PC-3 (cell line): ENCODE measurements at places on chromosomes 2 and 18. TPM values are rescaled to one million over a fixed set of nuclear protein-coding genes. Genes with fewer than 3 reads are reported as not detected.

DNA sequence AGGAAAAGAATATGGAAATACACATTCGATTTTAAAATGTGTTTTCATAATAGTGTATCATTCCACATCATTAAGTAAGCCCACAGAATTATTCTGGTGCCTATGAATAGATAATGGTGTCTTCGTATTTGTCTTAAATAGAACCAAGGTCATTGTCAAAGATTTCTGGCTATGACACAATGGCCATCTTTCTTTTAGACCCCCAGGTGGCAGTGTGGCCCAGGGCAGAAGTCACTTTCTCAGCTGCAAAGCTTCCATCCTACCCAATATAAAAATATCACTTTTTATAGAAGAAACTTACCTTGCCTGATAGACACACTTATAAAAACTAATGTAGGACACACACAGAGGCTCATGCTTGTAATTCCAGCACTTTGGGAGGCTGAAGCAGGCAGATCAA is 57.5 kb downstream of the ZRANB3 start:
- peak; percentile 56 for DNase-seq

DNA sequence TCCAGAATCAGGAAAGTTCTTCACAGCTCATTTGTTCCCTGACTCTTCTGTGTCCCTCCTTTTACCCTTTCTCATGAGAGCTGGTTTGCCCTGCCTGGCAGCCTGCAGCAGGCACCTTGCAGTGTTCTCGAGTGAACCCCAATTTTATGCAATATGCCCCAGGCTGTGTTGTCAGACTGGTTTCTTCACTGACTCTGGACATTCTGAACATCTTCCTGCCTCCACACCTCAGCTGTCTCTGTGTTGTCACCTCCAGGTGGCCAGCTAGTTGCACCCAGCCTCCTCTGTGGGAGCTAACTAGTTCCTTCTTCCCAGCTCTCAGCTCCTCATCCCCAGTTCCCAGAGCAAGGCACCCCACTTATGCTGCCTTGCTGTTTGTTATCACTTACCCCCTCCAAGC is 5.5 kb downstream of the SETBP1 start:
- no peak for DNase-seq

DNA sequence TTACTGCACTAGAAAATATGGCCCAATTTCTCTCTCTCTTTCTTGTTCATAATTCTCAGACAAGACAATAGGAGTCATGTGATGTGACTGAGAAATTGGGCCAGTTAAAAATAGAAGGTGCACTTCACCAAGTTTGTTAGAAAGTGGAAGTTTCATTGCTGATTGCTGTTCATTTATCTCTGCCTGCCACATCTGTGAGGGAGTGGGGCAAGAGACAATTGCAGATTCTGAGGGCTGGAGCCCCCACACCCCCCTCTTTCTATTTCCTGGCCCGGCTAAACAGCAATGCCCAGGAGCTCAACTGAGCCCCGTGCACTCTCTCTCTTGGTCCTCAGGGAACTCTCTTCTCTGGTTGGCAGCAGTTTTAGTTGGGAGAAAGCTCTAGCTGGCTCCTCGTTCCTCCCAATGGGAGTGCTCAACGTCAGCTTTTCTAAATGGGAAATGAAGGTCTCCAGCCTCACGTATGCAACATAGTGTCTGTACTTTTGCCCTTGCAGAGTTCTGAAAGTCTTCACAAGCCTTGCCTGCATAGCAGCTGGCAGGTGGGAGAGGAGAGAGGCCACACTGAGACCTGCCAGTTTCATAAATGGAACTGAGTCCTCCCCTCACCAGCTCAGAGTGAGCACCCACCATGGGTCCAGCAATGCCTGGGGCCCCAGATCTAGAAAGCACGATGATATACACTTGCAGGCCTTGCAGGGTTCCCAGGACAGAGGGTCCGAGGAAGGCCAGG is 115.7 kb downstream of the MYCN start:
- no peak for DNase-seq

- no peak for DNase-seq
Observed at GRCh38 chr18:79523736-79524180, 128.0 kb downstream of the NFATC1 start.

- no peak for DNase-seq
Observed at GRCh38 chr18:79477711-79478483, 82.2 kb downstream of the NFATC1 start.

- no peak for DNase-seq
Observed at GRCh38 chr2:224841910-224842309, 125.7 kb upstream of the CCDC195 start.

The C2orf92 gene
- total RNA-seq = 3.0 and 3.3 TPM in 2 replicates

The CCL20 gene
- total RNA-seq = 1.7 and 1.8 TPM in 2 replicates
